Esophagus squamous epithelium (tissue), 5 donors: ENCODE measurements at places on chromosomes 2 and 18. TPM values are rescaled to one million over a fixed set of nuclear protein-coding genes. Genes with fewer than 3 reads are reported as not detected.

GRCh38 chr2:75592030-75592429 lies 31.3 kb upstream of the EVA1A start:
- no peaks in the 10 kb centered on the region for H3K4me1 ChIP-seq
- H3K36me3 ChIP-seq: no peaks in the 10 kb centered on the region
- no peak for DNase-seq
- no peaks in the 10 kb centered on the region for H3K27me3 ChIP-seq

DNA sequence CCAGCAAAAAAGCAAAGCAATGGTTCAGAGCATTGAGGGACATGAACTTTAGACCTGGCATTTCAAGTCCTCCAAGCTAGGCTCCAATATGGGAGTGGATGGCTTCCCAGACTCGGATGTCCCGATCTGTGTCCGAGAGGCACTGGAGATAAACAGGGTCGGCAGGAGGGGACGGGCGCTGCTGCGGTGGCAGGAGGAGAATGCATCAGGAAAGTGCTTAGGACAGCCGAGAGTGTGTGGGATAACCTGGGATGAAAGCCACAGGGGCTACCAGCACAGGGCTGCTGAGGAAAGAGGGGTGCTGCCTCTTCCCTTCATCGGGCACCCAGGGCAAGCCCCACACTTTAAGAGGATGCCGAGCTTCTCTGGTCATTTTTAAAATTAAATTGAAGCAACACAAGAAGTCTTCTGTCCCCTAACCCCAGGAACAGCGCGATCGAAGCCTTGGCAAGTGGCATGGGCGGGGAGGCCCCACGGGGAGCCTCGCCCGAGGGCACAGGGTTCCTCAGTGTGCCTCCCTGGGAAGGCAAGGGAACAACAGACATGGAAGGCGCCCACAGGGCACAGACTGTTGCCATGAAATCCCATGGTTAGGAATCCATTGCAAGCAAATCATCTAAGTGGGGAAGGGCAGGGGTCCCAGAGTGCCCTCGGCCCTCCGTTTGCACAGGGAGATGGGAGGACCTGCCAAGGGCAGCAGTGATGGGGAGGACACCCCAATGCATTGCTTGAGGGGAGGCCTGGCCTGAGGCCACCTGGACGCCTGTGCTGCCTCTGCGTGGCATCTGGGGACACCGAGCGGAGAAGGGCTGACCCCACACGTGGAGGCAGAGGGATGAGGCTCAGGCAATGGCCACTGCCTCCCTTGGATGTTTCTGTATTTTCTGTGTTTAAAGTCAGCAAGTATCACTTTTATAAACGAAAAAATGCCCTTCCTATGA lies 78.5 kb upstream of the GPC1 start:
- H3K4me3 ChIP-seq: no peak overlapping the region
- H3K27ac ChIP-seq: no peak overlapping the region
- DNase-seq: no peak
- no peaks in the 10 kb centered on the region for H3K27me3 ChIP-seq

- H3K27me3 ChIP-seq: no peaks in the 10 kb centered on the region
- H3K4me3 ChIP-seq: no peak overlapping the region
- DNase-seq: no peak
- H3K36me3 ChIP-seq: no peaks in the 10 kb centered on the region
Measured at GRCh38 chr2:168643979-168644378, 158.5 kb upstream of the NOSTRIN start.

DNA sequence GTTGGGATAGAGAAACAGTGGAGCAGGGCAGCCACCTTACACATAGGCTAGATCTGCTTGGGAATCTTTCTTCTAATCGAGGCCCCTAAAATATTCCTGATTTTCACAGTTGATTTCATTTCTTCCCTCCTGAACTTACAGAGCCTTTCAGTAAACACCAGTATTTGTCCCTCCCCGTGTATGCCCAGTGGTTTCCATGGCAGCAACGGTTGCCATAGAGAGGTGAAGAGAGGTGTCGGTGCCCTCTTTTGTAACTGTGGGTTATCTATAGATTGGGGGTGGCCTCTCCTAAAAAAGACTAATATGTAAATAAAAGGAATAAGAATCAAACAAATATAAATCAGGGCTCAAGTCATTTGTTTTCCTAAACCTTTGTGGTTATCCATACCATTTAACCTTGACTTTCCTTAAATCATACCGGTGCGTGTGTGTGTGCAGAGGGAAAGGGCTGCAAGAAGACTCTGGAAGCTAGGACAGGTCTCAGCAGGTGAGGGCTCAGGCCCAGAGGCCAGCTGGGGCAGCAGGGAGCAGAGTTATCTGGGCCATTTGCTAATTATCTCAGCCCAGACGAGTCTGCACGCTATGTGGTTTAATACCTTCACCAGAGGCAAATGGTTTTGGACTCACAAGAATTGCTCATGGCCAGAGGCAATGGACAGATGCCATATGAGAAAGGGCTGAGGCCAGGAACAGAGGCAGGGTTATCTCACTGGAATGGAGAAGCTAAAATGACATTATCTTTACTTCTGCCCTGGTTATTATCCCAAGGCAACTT lies 35.5 kb downstream of the LIPG start:
- no peaks in the 10 kb centered on the region for H3K4me1 ChIP-seq
- no peak for DNase-seq
- no peak overlapping the region for H3K4me3 ChIP-seq
- no peaks in the 10 kb centered on the region for H3K36me3 ChIP-seq

GRCh38 chr2:37809931-37810570 lies 115.0 kb upstream of the RMDN2 start:
- no peaks in the 10 kb centered on the region for H3K27me3 ChIP-seq
- no peak for DNase-seq
- peaks cover 6% of the 10 kb centered on the region for H3K4me1 ChIP-seq
- H3K36me3 ChIP-seq: no peaks in the 10 kb centered on the region
- no peak overlapping the region for H3K27ac ChIP-seq

GRCh38 chr2:154375579-154375931 lies 322.9 kb upstream of the KCNJ3 start:
- H3K36me3 ChIP-seq: no peaks in the 10 kb centered on the region
- H3K27ac ChIP-seq: no peak overlapping the region
- H3K4me3 ChIP-seq: no peak overlapping the region
- DNase-seq: no peak

GRCh38 chr18:36191711-36192110 lies 4.4 kb downstream of the MOCOS start:
- no peak overlapping the region for H3K4me3 ChIP-seq
- H3K27me3 ChIP-seq: no peaks in the 10 kb centered on the region
- no peak overlapping the region for H3K27ac ChIP-seq
- no peaks in the 10 kb centered on the region for H3K36me3 ChIP-seq

GRCh38 chr2:72750466-72750865 lies 75.4 kb downstream of the EXOC6B start:
- H3K27ac ChIP-seq: no peak overlapping the region
- no peak for DNase-seq
- H3K4me1 ChIP-seq: peaks cover 12% of the 10 kb centered on the region
- no peak overlapping the region for H3K4me3 ChIP-seq

GRCh38 chr2:101253013-101253702 lies 472 bp downstream of the CNOT11 start:
- no peaks in the 10 kb centered on the region for H3K27me3 ChIP-seq
- DNase-seq: peak; percentile 22

- H3K4me3 ChIP-seq: no peak overlapping the region
- H3K4me1 ChIP-seq: no peaks in the 10 kb centered on the region
- H3K27ac ChIP-seq: no peak overlapping the region
- no peak for DNase-seq
- no peaks in the 10 kb centered on the region for H3K27me3 ChIP-seq
- no peaks in the 10 kb centered on the region for H3K36me3 ChIP-seq
Measured at GRCh38 chr2:192410319-192410718, 215.6 kb upstream of the TMEFF2 start.

- no peak for DNase-seq
- no peak overlapping the region for H3K4me3 ChIP-seq
- H3K36me3 ChIP-seq: no peaks in the 10 kb centered on the region
- no peak overlapping the region for H3K27ac ChIP-seq
- no peaks in the 10 kb centered on the region for H3K27me3 ChIP-seq
- no peaks in the 10 kb centered on the region for H3K4me1 ChIP-seq
Measured at GRCh38 chr2:240284503-240285259, 144.2 kb upstream of the OTOS start.

DHX57 gene
- total RNA-seq: 13.5 TPM

ARHGAP25 gene
- total RNA-seq: 3.5 TPM
